ENCODE measurements at places on chromosomes 16 and 17.

- no peak for DNase-seq
These were observed 497.5 kb upstream of the SALL1 start for GRCh38 chr16:51648526-51648925.

- DNase-seq, result no peak
These were observed 3.8 kb downstream of the PMP22 start for GRCh38 chr17:15261258-15261801.

GRCh38 chr16:79607587-79607986 lies 7.0 kb upstream of the MAF start:
- no peak for DNase-seq

- no peak for DNase-seq
These were observed 31.7 kb downstream of the IL21R start for GRCh38 chr16:27433636-27434035.

DNA sequence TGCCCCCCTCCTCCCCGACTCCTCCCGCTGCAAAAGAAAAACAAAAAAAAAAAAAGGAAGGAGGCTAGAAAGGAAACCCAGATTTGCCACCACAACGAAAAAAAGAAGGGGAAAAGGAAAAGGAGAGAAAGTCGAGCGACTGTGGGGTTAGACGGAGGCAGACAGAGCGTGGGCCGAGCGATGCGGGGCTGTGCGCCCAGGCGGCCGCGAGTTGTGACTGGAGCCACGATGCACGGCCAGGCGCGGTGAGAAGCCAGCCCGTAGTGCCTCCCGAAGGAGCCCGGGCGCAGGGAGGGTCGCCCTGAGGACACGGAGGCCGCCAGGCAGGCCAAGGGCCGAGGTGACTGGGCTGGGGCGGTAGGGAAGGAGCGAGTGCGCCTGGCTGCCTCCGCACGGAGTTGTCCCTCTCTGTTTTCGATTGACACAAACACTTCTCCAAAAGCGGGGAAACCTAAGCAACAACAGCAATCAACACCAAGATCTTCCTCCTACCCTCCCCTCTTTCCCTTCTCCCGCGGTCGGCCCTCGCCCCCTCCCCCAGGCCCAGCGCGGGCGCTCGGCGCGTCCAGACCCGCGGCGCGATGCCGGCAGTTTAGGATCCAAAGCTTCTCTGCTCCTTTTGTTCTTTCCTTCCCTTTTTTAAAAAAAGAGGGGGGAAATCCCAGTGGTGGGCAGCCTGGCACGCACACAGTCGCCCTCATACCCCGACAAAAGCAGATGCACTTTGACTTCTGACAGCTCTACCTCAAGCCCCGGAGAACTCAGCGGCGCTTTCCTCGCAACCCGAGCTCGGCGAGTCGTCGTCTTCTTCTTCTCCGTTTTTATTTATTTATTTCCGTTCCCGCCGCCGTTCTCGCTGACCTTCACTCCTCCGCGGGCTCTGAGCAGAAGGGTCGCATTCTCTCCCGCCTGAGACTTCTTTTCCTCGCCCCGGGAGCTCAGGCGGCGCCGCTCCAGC lies at the start of gene LHX1:
Gene LHX1, plus strand, starts transcription at position 475 of the 958 bp plus-strand sequence. CDS start 723 bp downstream, outside the sequence.
- no peak for DNase-seq

DNA sequence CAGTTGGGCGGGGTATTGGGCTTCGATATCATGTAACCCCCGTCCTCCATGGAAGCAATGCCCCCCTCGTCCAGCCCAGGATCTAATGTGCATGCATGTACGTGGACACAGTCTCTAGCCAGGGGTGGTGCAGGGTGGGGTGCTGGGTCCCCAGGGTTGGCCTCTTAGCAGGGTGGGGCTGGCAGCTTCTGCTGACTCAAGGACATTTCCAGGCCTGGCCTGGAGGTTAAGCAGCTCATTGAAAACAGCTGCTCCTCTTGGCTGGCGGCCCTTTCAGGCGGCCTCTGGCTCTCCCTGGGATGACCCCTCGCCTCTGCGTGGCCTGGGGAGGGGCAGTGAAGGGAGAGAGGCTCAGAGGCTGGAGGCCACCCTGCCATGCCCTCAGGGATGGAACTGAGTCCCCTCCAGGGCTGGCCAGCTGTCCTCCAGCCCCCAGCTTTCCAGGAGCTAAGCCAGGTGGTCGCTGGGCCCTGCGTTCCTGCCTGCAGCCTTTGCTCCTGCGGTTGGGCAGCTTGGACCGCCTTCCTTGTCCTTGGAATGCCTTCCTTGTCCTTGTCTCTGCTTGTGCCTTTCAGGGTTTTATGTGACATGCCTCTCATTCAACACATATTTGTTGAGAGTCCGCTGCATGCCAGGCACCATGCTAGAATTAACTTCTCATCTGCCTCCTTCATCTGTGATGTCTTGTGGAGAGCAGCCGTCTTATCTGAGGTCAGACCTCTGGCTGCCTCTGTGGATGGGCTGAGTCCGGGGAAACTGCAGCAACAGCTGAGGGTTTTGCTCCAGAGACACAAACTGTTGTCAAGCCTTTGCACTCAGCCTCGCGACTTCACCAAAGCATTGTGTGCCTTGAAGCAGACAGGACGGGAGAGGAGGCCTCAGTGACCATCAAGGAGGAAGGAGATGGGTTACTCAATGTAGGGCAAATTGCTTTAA lies 26.6 kb downstream of the MRC2 start:
- DNase-seq, result no peak

- DNase-seq, result no peak
These were observed 4.1 kb downstream of the B3GNT9 start for GRCh38 chr16:67146523-67147357.

DNA sequence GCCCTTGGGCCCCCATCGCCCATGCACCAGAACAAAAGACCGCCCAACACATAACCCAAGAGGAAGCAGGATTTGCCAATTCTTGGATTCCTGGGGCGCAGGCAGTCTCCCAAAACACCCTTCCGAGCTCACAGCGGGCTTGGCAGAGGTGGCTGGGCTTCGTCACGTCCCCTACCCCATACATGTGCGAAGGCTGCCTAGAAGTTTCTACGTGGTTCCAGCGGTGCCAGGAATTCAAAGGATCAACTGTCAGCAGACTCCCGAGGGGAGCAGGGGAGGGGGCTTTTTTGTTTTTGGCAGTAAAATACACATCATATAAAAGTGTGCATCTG lies 80.8 kb upstream of the PLCG2 start:
- DNase-seq, result no peak

GRCh38 chr17:68805609-68806008 lies 149.6 kb downstream of the ABCA8 start:
- DNase-seq, result no peak

DNA sequence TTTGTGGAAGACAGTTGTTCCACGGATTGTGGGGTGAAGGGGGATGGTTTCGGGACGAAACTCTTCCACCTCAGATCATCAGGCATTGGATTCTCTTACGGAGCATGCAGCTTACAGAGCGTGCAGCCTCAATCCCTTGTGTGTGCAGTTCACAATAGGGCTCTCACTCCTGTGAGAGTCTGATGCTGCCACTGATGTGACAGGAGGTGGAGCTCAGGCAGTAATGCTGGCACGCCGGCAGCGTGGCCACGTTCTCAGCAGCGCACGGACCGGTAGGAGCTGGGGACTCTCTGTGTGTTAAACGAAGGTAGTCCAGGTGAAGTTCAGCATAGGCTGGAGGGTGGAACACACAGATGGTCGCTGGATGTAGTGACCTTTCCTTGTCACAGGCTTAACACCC lies 37.8 kb downstream of the SEC14L1 start:
- no peak for DNase-seq

- no peak for DNase-seq
These were observed 85.9 kb downstream of the TMEM132E start for GRCh38 chr17:34665150-34665806.

GRCh38 chr16:9772526-9773225 lies 409.6 kb downstream of the GRIN2A start:
- no peak for DNase-seq

GRCh38 chr16:88047462-88047861 lies 96.2 kb downstream of the BANP start:
- DNase-seq, result no peak

GRCh38 chr17:58875261-58875660 lies 119.6 kb downstream of the PPM1E start:
- no peak for DNase-seq

DNA sequence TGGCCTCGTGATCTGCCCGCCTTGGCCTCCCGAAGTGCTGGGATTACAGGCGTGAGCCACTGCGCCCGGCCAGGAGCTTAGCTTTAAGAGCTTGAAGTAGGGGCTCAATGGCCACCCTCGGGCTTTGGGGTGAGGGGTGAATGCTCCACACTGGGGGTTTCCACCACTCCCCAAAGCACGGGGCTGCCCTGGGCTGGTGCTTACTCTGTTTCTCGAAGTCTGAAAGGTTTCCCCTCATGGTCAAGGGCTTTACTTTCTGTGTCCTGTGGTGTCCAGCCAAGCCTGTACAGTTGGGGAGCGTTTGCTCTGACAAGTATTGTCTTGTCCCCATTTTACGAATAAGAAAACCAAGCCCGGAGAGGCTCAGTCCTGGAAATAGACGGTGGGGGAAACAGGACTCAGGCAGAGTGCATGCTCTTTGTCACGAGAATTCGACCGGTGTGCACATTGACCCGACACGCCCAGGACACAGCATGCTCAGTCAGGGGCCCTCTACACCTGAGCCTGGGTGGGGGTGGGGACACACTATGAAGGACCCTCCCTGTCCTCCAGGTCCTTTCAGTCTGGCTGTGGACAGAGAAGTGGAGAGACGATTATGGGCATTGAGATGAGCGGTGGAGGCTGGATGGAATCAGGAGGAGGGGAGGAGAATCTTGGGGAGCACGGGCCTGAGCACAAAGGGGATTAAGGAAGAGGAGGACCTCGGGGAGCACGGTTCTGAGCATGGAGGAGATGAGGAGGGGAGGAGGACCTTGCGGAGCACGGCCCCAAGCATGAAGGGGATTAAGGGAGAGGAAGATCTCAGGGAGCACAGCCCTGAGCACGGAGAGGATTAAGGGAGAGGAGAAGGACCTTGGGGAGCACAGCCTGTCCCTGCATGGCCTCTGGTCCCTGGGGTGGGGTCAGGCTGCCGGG lies 7.5 kb downstream of the CD7 start:
- DNase-seq, result no peak

GRCh38 chr17:56260376-56261002 lies 107.2 kb downstream of the ANKFN1 start:
- no peak for DNase-seq

DNA sequence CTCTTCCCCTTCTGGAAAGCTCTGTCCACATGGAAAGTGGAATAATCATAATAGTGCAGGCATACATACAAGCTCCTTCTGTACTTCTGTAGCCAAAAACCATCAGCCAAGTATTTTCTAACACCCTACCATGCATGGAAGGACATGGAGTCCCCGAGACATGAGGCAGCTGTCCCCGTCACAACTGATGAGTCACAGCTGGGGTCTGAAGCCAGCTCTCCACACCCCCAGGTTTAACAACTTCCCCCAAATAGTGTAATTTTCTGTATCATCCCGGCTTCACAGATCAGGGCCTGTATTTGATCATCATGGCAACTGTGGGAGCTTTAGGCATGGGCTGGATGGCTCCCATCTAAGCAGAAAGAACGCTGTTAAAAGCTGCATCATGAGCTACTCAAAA lies 16.6 kb downstream of the C16orf96 start:
- DNase-seq, result no peak

DNA sequence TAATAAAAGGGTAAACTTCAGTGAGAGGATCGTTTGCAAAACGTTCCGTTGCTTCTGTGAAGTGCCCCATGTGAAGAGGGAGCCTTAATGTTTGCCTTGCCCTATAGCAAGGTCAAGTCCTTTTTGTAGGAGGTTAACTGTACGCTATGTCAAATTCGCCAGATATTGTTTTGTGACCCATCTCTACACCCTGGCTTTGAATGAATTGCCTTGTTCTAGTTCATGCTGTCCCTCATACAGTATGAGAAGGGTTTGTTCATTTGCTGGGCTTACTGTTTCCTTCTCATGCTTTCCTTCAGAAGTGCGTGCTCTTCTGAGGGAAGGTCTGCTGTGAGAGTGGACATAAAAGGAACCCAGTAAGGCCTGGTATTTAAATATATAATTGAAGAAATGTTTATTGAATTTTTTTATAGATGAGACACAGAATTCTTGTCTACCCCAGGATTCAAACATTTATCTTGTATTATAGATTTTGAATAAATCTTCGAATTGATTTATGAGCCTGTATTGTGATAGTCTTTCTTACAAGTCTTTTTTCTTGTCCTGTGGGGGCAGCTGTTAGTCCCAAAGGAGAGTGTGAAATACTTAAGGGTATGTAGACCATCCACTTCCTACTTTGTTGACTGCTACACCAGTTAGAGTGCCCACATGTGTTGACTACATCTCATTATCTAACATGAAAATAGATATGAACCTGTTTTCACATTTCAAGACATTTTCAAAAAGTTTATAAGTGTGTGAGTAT lies 1.7 kb downstream of the MAP3K3 start:
- DNase-seq, result no peak

DNA sequence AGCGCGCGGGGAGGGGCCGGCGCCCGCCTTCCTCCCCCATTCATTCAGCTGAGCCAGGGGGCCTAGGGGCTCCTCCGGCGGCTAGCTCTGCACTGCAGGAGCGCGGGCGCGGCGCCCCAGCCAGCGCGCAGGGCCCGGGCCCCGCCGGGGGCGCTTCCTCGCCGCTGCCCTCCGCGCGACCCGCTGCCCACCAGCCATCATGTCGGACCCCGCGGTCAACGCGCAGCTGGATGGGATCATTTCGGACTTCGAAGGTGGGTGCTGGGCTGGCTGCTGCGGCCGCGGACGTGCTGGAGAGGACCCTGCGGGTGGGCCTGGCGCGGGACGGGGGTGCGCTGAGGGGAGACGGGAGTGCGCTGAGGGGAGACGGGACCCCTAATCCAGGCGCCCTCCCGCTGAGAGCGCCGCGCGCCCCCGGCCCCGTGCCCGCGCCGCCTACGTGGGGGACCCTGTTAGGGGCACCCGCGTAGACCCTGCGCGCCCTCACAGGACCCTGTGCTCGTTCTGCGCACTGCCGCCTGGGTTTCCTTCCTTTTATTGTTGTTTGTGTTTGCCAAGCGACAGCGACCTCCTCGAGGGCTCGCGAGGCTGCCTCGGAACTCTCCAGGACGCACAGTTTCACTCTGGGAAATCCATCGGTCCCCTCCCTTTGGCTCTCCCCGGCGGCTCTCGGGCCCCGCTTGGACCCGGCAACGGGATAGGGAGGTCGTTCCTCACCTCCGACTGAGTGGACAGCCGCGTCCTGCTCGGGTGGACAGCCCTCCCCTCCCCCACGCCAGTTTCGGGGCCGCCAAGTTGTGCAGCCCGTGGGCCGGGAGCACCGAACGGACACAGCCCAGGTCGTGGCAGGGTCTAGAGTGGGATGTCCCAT lies 232.8 kb downstream of the SEC14L1 start:
- DNase-seq, result peak; percentile 31

DNA sequence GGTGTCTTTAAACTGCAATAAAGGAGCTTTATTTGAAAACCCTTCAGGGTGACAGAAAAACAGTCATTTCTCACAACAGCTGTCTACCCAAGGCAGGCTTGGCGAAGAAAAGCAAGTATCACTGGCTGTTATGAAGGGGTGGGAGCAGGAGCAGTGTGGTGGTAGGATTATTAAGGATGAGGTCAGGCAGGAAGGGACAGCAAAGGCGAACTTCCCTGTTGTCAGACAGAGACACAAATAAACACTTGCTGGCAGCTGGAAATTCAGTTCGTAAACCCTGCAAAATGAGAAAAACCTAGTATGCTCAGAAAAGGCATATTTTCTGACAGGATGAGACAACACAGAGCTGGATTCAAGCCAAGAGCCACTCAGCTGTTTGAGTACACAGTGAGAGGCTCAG lies 416.3 kb upstream of the CDH5 start:
- no peak for DNase-seq

GRCh38 chr17:31488264-31488981 lies 96.9 kb downstream of the RAB11FIP4 start:
- no peak for DNase-seq

GRCh38 chr17:32870027-32870670 lies 6.8 kb downstream of the MYO1D start:
- no peak for DNase-seq

Data from naive B cell (primary cell).